Left kidney (tissue), 8 donors: ENCODE measurements at places on chromosomes 5 and 9. TPM values are rescaled to one million over a fixed set of nuclear protein-coding genes. Genes with fewer than 3 reads are reported as not detected.

DNA sequence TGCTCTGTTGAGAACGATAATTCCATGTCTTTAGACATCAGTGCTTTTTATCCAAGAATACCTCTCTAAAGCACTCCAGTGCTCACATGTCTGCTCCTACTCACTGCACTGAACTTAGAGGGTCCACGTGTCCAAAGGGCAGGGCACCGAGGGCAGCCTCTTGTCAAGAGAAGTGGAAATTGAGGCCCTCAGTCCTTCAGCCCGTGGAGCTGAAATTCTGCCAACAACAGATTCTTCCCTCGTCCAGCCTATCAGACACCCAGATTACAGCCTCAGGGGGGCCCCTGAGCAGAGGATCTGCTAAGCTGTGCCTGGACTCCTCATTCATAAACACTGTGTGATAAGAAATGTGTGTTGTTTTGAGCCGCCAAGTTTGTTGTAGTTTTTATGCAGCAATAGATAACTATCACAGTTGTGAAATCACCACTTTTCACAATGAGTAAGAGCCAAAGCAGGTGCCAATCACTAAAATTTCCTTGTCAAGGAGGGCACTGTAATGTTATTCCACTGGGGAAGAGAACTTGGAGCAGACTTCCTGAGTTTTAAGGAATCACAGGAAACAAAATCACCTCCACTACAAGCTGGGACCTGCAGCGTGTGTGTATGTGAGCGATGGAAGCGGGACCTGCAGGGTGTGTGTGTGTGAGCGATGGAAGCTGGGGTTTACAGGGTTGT, 58.8 kb upstream of the IGFBPL1 start:
- no peak for DNase-seq

GRCh38 chr5:171609806-171610452, 175.7 kb upstream of the SMIM23 start:
- DNase-seq: no peak

DNA sequence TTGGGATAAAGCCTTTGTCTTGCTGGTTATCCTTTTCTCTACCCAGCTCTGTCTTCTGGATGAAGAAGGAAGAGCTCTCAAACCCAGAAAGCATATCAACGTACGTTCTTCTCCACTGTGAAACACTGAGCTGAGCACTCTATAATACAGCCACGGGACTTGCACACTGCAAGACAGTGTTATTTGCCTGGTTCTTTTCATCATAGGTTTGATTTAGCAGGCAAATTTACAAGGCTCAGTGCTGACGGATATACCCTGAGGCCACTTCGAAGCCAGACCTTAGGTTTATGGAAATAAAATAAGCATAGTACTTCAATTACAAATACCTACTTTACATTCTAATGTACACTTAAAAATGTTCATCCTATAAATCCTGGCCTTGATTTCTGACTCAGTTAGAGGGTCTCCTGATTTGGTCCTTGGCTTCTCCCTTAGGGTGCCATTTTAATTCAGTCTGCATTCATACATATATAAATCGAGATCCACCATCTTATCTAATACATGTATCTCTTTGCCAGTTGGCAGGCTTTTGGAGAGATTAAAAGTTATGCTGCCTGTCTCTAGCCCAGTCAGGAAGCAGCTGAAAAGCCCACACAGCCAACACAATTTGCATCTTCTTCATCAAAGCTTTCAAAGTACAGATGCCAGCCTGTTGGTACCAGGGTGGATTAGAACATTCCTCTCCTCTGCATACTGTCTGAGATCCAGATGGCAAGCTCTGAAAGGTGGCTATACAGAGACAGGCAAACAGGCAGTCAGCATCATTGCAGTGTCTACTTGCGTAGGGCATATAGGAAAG, 194.4 kb downstream of the DEPDC1B start:
- no peak for DNase-seq

The ORM2 gene
- not detected for polyA plus RNA-seq

The ZNF484 gene
- polyA plus RNA-seq: 12.0 TPM

DNA sequence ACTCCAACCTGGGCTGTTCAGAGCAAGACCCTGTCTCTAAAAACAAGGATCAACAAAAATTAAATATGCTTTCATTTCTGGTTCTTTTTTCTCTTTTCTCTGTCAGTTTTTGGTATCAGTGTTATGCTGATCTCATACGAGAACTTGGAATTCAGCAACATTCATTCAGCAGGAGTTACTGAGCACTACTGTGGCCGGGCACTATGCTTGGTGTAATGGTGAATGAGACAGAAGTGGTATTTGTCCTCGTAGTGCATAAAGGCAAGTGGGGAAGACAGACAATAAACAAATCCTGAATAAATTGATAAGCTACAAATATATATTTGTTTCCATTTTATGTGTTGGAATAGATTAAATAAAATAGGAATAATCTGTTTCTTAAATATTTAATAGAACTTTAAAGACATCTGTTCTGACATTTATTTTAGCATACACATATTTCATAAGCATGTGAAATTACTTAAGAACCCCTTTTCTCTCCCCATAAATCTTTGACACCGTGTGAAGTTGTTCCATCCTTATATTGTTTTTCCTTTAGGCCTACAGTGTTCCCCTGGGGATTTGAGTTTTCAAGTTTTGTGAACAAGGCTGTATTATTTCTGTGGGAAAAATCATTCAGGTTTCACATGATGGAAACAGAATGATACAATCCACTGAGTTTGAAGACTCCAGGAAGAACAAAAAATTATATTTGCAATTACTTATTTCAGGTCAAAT, 24.6 kb downstream of the UBAP1 start:
- no peak for DNase-seq

DNA sequence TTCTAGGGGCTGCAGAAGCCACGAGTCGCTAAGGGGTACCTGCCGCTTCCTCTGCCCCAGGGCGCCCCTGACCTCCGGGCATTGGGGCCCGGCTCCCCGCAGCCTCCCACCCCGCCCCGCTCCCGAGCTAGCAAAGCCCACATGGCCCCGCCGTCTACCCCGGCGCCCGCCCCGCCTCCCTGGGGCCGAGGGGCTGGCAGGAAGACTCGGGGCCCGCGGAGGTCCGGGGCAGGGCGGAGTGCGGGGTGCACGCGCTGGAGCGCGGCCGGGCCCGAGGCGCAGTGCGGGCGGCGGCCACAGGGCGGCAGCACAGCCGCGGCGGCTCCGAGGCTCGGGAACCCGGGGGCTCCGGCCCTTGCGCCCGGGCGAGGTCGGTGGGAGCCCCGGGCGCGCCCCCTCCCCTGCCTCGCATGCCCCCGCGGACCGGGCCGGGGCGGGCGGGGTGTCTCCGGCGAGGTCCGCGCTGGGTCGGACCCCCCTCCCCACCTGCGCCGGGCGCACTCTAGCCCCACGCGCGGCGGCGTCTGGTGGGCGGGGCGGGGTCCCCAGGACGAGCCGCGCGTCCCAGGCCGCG, 6.7 kb downstream of the NRARP start:
- DNase-seq: no peak

DNA sequence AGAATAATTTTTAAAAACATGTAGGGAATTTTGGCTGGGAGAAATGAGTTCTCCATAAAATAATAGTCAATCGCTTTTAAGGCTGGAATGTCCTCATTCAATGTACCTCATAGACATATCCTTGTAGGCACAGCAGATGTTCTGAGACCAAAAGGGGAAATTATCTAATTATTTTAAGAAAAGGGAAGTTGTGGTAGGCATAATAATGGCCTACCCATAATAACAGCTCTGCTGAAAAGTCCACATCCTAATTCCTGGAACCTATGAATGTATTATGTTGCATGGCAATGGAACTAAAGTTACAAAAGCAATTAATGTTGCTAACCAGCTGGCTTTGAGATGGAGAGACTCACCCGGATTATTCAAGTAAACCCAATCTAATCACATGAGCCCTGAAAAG, 216.1 kb downstream of the TRIM36 start:
- no peak for DNase-seq

GRCh38 chr9:91130796-91131318, 230.9 kb downstream of the AUH start:
- no peak for DNase-seq

GRCh38 chr5:133952729-133953567, 15.5 kb downstream of the C5orf15 start:
- DNase-seq: no peak

GRCh38 chr9:137902646-137903045, 25.1 kb downstream of the CACNA1B start:
- no peak for DNase-seq
